ENCODE measurements at places on chromosomes 4 and X. TPM values are rescaled to one million over a fixed set of nuclear protein-coding genes. Genes with fewer than 3 reads are reported as not detected.

DNA sequence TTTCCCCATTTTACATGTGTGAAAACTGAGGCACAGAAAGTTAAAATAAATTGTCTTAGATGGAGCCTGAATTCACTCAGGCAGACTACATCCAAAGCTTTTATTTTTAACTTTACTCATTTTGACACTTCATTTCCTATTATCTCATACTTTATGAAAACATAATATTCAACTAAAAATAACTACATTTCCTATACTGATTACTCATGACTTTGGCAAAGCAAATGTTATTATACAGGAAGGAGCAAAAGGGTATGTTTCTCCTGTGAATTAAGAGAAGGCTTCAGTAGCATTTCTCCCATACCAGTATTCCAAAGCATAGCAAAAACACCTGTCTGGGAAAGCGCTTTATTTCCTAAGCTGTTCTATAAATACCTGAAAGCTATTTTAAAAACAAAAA is 178.6 kb downstream of the ADAMTS3 start:
- ATAC-seq: no peak

SMIM10 gene
- 0.45 TPM for total RNA-seq

VBP1 gene
- 59.6 TPM for total RNA-seq

- no peak for ATAC-seq
These were observed 355.1 kb downstream of the PDHA2 start for GRCh38 chr4:96194993-96195392.

DNA sequence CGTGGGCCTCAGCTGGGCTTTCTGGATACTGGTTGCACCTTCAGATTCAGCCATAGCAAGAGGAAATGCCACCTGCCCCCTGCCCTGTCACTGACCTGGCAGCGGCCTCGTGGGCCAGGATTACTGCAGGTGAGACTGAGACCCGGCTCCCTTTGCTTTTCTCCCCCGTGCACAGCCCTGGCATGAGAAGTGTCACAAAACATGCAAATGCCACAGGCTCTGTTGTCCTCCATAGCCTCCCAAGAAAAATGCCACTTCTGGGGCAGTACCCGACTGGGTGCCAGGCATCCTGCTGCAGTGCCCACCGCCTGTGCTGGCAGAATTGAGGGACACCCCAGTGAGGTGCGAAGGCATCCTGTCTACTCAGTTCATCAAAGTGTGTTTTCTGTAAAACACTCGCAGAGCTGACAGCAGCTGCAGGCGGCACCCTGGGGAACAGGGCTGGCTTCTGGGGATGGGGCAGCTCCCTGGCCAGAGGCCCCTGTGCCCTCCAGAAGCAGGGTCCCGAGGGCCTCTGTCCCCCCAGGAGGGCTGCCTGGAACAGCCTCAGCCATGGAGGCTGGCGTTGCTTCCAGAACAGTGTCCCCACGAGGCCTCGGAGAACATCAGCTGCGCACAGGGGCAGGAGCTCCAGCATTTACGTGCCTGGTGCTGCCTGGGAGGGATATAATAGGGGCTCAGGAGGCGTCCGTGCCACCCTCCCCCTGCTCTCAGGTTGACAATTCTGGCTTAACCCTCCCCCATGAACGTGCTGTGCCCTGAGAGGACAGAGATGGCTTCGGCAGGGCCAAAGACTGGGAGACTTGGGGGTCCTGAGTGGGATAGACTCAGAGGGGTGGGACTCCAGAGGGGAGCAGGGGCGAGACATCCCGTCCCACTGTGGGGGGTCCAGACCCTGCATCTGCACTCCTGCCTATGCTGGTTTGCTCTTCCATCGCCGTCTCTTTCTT is 99.5 kb upstream of the NKX1-1 start:
- ATAC-seq: no peak

- no peak for ATAC-seq
These were observed 47.4 kb upstream of the GPM6B start for GRCh38 chrX:13864264-13864663.

- no peak for ATAC-seq
These were observed 8.8 kb upstream of the RASL11B start for GRCh38 chr4:52853351-52853750.

DNA sequence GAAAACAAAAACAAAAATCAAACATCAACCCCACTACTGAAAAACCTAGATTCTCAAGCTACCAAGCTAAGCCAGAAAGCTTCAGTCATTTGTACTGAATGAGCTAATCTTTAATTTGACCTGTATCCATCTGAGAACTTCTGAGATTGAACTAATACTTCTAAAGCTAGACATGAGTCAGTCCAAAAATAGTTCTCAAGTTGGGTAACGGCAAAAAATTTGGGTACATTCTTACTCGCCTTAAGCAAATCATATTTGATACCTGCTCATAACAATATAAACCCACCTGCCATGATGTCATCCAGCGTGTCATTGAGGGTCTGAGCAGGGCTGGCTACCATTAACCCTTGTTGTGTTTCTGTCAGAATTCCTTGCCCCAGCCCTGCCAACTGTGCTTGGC is 69.7 kb upstream of the COX18 start:
- ATAC-seq: no peak

DNA sequence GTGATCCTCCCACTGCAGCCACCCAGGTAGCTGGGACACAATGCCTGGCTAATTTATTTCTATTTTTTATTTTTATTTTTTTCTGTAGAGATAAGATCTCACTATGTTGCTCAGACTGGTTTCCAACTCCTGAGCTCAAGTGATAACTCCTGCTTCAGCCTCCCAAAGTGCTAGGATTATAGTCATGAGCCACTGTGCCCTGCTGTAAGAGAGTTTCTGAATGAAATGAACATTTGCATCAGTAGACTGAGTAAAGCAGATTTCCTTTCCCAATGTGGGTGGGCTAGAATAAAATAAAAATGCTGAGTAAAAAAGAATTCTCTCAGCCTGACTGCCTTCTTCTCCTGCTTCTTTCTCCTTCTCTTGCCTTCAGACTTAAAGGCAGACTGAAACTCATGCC is 555.4 kb upstream of the PITX2 start:
- no peak for ATAC-seq

- no peak for ATAC-seq
These were observed 80.4 kb upstream of the GPC4 start for GRCh38 chrX:133495464-133496391.

DNA sequence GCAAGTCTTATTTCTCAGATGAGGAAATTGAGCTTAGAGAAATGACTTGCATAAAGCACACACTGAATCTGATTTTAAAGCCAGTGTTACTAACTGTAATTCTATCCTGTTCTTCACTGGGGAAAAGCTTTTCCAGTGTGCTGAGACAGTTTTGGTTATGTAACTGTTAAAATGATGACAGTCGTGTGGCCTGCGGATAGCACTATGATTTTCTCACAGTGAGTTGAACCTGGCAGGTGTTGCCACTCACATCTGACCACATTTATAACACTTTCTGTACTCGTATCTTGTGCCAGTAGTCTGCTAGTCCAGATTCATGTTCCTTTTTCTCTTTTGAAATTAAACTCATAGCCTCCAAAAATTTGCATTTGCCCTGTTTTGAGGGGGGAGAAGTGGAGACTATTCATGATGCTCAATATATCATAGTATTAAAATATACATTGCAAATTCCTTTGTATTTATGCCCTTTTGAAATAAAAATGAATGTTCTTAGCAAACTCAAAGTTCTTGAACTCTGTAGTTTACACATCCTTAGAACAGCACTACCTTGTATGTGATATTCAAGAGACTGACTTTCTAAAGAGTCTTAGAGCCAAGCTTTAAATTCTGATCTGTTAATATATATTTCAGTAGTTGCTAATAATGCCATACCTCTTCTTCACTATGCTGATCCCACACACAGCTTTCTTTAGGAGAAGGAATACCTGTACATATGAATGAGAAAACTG is 132.3 kb downstream of the PDLIM5 start:
- no peak for ATAC-seq

TXK gene
- 26.8 TPM for total RNA-seq

- ATAC-seq: no peak
These were observed 185.4 kb downstream of the OR13H1 start for GRCh38 chrX:131729295-131729694.

SMPX gene
- total RNA-seq: not detected

DNA sequence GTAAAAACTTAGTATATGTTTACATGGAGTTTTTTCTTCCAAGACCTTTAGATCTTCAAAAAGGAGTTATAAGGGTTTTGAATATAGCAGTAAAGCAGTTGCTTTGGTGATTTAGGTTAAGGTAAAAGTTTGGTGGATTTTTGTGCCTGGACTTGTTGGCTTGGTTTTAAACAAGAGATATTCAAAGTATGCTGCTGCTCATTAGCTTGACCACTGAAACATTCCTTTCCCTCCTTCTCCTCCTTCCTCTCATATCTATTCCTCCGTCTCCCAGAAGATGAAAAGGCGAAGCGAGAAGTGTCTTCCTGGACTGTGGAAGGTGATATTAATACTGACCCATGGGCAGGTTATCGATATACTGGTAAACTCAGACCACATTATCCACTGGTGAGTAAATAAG is 38.4 kb downstream of the METAP1 start:
- ATAC-seq: no peak

GRCh38 chrX:13691841-13692371 is 3.0 kb downstream of the RAB9A start:
- no peak for ATAC-seq

DRP2 gene
- total RNA-seq: 0.90 TPM

DNA sequence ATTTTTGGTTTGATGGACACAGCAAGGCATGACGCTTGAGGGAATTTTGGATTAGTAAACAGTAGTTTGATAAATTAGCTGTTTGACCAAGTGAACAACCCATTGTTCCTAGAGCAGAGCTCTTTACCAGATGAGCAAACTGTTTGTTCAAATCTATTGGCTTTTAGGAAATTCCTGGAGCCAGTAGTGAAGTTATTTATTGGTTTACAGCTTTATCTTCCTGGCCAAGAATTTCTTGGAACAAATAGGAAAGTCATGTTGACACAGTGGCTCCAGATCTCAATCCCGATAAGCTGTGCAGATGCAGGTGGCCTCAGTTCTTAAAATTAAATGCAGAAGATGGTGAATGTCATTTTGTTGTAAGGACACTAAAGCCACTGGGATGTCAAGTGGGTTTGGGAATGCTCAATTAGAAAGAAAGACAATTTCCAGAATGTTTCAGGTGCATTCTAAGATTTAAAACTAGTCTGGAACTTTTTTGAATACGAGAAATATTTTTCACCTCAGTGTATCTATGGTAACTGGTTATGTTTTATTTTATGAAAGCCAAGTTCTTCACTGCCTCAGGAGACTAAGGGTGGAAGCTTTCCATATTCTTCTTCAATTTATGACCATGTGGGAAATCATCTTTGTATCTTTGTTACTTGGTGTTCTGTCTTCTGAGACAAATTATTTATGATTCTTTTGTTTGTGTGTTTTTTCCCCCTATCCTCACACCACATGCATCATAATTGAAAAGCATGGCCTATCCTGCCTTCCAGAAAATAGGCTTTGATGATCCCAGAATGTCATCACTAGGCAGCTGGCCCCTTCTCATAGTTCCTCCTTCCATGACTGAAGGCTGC is 554.5 kb downstream of the STIM2 start:
- no peak for ATAC-seq

GRCh38 chrX:7286168-7286837 is 138.3 kb upstream of the PUDP start:
- no peak for ATAC-seq

DNA sequence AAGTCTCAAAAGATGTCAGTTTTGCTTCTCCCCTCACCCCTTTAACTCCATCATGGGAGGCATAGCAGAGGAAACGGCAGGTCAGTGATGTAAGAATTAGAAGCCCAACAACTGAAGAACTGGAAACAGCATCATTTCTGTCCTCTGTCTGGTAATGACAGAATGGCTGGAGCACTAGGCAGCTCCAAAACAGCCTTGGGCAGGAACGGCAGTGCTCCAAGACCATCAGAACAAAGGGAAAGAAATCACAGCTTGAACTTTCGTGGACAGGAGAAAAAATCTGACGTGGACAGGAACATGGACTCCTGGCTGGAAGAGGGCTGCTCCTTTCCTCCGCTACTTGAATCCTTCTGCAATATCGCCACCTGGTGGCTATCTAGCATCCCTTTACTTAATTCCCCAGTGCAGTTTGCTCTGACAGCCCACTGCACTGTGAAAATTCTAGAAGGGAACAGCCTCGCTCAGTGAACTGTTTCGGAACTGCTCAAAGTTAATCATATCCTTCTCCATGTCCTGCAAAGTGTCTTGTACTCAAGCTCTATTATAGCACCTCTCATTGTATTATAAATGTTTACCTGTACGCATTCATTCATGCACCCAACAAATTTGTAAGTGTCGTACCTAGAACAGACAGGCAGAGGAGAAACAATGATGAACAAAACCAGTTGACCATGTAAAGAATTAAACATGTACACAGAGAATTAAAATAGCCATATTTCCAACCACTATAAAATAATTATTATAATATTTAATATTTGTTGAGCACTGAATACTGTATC is 20.4 kb downstream of the SLC25A53 start:
- peak; percentile 67 for ATAC-seq

GRCh38 chrX:118745570-118745969 is 18.2 kb downstream of the IL13RA1 start:
- ATAC-seq: no peak

FAT1 gene
- not detected for total RNA-seq

TAF7L gene
- total RNA-seq: 0.11 TPM

DNA sequence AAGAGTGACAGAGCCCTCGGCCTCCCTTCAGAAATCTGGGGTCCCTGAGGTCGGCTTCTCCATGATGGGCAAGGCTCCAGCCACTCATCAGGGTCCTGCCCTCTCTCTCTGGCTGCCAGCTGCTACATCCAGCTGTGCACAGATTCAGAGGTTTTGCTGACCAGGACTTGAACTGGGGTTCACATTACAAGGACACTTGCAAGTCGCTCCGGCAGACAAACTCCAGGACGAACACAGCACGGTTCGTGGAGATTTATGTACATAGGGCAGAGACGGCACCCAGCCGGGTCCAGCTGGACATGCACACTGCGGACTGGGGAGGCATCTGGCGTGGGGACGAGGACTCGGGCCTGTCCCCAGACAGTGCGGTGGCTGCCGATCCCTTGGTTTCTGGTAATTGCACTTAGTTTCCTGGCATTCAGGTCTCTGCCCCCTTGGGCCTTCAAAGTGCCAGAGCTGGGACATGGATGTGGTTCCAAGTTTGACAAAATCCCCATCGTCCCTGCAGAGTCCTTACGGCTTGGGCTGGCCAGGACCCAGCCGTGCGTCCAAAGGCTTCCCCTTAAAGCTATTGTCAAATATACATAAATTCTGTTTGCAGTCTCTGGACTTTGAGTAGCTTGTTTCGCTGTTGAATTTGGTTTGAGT is 6.2 kb upstream of the C4orf50 start:
- no peak for ATAC-seq

GRCh38 chrX:149962859-149963757 is 24.8 kb upstream of the EOLA2 start:
- ATAC-seq: peak; percentile 50

PAGE1 gene
- not detected for total RNA-seq

NPY1R gene
- not detected for total RNA-seq

BRS3 gene
- not detected for total RNA-seq

DNA sequence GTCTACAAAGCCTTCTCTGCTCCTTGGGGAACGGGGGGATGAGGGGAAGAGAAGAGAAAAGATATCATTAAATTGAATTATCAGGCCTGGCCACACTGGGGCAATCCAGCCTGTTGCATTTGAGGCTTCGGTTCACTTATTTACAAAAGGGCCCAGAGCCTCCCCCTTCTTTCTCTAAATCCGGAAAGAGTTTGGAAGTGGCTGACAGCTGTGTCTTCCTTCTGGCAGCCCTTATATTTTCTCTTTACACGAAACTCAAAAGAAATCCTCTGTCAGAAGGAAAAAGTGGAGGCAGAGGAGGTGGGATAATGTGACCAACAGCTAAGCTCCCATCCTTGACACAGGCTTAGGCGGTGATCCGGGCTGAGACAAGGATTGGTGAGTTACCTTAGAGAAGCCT is 158.3 kb upstream of the TAPT1 start:
- no peak for ATAC-seq

CSAG1 gene
- total RNA-seq: not detected
